Left lobe of liver (tissue), 2 donors: ENCODE measurements at places on chromosomes 1 and 21.

DNA sequence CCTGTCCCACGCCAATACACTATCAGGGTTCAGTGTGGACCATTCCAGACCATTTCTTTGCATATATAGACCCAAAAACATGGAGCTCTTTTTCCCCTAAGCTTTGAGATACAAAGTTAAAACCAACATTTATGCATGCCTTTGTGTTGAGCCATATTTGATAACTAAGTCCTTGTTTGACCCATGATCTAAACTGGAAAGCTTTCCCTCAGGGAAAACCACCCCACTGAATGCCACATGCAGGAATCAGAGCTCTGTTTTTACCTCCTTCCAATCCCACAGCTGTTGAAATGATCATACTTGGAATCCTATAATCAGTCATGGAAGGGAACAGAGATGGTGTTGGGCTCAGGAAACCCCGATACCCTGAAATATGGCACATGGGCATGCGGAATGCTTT lies 14.8 kb upstream of the SLC45A1 start:
- no peak for DNase-seq

- no peak for DNase-seq
Observed at GRCh38 chr21:31675960-31676359, 16.5 kb downstream of the SOD1 start.

- no peak for DNase-seq
Observed at GRCh38 chr21:42676808-42677207, 23.4 kb downstream of the PDE9A start.

DNA sequence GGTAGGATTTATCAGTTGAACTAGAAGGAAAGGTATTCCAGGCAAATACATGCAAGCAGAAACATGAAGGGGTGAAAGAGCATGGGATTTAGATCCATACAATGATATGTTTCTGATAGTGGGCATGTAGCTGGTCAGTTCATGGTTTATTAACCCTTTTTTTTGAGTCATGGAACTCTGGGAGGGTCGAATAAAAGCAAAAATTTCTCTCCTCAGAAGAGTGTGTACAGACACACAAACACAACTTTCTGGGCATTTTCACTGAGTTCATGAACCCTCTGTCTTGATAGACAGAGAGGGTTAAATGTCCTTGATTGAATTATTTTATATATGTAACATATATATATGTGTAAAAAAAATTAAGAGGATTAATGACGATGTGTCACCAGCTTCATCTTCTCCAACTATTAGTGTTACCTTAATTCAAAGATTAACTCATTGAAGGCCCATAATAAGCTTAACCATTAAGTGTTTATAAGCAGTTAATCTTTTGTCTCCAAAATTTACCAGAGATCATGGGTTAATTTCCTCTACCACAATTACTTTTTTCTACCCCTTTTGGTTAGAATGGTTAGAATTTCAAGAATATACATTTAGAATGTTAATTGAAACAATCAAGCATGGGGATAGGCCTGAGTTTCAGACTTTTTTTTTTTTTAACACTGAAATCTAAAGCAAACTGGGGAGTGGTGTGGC lies 4.6 kb downstream of the JUN start:
- no peak for DNase-seq

DNA sequence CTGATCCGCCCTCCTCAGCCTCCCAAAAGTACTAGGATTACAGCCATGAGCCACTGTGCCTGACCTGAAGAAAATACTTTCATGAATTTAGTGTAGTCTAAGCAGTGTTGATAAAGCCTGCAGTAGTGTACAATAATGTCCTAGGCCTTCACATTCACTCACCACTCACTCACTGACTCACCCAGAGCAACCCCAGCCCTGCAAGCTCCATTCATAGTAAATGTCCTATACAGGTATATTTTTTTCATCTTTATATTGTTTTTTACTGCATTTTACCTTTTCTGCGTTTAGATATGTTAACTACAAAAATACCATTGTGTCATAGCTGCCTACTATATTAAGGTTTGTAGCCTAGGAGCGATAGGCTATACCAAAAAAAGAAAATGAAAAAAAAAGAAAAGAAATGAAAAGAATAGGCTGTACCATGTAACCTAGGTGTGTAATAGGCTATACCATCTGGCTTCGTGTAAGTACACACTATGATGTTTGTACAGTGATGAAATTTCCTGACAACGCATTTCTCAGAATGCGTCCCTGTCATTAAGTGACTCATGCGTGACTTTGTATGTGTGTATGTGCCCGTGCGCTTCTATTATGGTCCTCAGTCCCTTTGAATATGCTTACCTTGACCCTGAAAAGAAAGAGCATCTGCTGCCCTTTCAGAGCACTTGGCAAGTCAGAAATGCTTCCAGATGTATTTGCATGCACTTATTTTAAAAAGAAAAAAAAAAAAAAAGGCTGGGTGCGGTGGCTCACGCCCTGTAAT lies 9.2 kb upstream of the SLAMF8 start:
- no peak for DNase-seq

GRCh38 chr21:27569831-27570230 lies 602.9 kb upstream of the ADAMTS5 start:
- no peak for DNase-seq

DNA sequence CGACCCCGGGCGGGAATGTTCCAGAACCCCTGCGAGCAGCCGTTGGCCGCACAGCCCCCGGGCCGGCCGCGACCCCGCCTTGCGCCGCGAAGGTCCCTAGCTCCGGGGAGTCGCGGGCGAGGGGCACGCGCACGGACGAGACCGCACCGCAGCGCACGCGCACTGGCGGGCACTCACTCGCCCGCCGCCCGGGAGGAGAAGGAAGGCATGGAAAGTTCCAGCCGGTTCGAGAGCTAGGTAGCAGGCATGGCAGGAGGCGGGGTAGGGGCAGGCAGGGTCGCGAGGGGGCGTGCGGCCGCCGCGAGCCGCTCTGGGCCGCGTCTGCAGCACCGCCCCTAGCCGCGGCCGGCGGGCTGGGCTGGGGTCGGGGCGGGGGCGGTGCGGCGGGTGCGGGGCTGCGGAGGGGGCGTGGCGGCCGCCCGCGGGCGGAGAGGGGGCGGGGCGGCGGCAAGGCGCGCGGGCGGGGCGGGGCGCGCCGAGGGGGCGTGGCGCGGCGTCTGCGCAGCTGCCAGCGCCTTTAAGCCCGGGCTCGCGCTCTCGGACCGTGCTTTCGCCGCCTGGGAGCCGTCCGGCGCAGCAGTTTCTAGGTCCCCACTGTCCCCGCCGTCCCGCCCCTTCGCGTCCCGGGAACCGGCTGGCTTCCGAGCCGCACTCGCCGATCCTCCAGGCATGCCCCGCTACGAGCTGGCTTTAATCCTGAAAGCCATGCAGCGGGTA lies at the start of the genes MRPS6 and SLC5A3:
TSS of gene MRPS6 (plus strand) at position 547 of the 717 bp plus-strand sequence. CDS start at position 670, 123 bp downstream.
TSS of gene SLC5A3 (plus strand) at position 547 of the 717 bp plus-strand sequence. CDS start 21,621 bp downstream, outside the sequence.
- peak; percentile 91 for DNase-seq

DNA sequence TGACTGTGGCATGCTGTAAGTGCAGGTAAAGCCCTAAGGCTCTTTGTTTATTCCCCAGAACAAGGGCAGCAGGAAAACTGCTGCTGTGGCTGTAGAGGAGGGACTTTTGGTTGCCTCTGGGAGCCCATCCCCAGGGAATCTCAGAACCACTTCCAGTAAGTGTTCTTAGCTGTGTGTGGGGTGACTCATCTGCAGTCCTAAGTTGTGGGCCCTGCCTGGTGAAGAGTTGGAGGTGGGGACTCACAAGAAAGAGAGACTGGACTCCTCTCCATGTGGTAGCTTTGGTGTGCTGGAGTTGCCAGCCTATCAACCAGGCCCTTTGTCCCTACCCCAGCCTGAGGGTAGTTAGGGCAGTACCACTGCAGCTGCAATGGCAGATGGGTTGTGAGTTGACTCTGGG lies 24.0 kb upstream of the DENND1B start:
- no peak for DNase-seq

GRCh38 chr1:154741327-154741726 lies 128.8 kb downstream of the KCNN3 start:
- DNase-seq = no peak

DNA sequence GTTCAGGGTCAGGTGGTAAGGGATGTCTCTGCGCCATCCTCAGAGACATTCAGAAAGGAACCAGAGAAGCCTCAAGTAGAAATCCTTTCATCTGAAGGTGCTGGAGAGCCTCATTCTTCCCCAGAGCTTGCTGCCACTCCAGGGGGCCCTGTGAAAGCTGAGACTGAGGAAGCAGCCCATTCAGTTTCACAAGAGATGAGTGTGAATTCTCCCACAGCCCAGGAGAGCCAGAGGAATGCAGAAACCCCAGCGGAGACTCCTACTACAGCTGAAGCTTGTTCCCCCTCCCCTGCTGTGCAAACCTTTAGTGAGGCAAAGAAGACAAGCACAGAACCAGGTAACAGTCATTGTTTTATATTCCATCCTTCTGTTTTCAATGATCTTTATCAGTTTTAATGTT lies 38.7 kb downstream of the ZBTB40 start:
- DNase-seq = no peak

DNA sequence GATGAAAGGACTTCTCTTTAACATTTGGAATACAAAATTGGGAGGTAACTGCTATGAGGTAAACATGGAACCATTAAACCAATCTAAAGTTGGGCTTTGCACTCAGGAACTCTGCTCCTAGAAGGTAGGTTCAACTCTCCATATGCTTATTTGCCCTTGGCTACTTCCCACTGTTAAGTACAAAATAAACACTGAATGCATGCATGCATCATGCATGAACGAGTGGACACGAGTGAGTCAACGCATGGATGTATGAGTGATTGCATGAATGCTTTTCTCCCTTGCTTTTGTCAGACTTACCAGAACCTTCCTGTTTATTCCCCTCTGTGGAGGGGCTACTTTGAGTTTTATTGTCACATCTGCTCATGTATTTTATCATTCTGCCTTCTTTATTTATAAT lies 42.4 kb upstream of the RUNX1 start:
- DNase-seq = no peak

DNA sequence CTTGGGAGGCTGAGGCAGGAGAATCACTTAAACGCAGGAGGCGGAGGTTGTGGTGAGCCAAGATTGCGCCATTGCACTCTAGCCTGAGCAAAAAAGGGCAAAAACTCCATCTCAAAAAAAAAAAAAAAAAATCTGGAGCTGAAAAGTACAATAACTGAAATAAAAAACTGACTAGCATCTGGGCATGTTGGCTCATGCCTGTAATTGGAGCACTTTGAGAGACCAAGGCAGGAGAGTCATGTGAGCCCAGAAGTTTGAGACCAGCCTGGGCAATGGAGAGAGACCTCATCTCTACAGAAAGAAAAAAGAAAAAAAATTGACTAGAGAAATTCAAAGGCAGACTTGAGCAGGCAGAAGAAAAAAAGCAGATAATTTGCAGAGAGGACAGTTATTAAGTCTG lies 18.1 kb downstream of the CLDN19 start:
- DNase-seq = no peak

GRCh38 chr1:25128121-25128621 lies 104.1 kb downstream of the SYF2 start:
- DNase-seq = no peak

DNA sequence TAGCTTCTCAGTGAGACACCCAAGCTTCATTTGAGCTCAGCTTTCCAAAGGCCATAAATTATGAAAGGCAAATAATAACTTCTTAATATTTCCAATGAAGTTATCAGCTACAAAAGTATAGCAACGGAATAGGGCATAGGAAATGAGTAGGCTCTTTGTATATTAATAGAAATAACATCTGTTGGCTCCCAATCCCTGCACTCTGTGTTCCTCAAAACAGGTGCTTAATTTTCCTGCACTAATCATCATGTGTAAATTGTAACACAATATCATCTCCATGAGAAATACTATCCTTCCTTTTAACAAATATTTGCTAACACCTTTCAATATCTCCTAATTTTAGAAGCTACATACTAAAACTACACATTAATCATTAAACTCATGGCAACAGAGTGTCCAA lies 19.2 kb upstream of the IFI44L start:
- no peak for DNase-seq

GRCh38 chr1:162554258-162554657 lies 7.3 kb upstream of the UAP1 start:
- DNase-seq = no peak

DNA sequence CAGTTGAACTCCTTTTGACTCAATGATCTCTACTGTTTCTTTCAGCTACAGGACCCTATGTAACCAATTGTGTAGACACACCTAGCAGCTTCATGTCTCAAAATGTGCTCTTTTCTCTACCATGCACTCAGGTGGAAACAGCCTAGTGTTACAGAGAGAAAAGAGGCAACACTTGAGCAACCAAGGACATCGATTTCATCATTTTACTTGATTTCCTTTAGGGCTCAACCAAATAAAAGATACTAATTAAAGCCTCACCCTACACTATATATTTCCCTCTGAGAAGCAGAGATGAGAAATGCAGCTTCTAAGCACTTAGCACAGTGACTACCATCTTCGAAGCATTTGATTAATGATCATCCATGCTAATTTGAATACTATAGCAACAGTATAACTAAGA lies 55.1 kb downstream of the PTGER3 start:
- no peak for DNase-seq

GRCh38 chr1:110639724-110640386 lies 33.7 kb upstream of the KCNA2 start:
- no peak for DNase-seq

GRCh38 chr1:98962156-98962555 lies 42.5 kb downstream of the PLPPR5 start:
- DNase-seq = no peak
